ENCODE measurements at places on chromosomes 16 and 17.

GRCh38 chr17:40241252-40241834, 22.2 kb downstream of the WIPF2 start:
- DNase-seq, result no peak

- DNase-seq, result no peak
These were observed 42.4 kb upstream of the TAC4 start for GRCh38 chr17:49890077-49890821.

DNA sequence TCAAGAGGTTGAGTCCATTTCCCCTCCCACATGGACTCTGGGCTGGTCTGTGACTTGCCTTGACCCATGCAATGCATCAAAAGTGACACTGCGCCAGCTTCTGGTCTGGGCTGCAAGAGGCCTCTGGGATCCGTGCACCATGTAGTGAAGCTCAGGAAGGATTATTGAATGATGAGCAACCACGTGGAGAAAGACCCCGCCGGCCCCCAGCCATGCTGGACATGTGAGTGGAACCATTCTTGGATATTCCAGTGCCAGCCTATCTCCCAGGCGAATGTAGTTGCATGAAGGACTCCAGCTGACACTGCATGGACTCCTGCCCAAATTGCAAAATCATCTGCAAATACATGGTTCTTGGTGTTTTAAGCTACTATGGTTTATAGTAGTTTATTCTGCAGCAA, 7.6 kb upstream of the ALOX15B start:
- DNase-seq, result no peak

GRCh38 chr16:70746040-70746707, 54.8 kb downstream of the VAC14 start:
- DNase-seq, result peak; percentile 28

GRCh38 chr16:50448981-50449380, 80.2 kb upstream of the BRD7 start:
- DNase-seq, result no peak

DNA sequence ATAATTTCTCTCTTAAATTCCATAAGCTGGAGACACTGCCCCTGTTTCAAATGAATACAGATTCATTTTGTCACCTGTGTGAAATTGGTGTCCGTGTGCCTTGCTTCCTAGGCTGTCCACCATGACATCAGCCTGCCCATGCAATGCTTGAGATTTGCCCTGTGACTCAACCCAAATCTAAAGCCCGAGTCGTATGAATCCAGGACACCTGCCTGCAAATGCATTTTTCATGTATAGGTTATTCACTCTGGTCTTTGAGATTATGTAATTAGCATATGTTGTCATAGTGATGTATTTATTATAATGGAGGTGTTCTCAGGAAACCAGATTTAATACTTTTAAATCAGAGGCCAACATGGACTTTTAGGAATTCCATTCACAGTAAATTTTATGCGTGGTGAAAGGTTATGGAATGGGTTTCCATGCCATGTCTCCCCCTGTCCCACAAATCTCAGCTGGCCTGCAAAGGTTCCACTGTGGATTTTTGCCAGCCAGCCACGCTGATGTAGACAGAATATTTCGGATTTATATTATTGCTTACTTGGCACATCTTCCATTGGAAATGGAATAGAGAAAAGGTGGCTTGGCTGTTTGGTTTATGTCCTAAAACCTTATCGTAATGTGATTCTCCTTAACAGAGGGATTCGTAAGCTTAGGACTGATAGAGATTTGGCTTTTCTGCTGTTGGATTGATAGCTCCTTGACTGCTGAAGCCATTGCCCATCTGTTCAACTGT, 551.1 kb downstream of the WWOX start:
- DNase-seq, result no peak

DNA sequence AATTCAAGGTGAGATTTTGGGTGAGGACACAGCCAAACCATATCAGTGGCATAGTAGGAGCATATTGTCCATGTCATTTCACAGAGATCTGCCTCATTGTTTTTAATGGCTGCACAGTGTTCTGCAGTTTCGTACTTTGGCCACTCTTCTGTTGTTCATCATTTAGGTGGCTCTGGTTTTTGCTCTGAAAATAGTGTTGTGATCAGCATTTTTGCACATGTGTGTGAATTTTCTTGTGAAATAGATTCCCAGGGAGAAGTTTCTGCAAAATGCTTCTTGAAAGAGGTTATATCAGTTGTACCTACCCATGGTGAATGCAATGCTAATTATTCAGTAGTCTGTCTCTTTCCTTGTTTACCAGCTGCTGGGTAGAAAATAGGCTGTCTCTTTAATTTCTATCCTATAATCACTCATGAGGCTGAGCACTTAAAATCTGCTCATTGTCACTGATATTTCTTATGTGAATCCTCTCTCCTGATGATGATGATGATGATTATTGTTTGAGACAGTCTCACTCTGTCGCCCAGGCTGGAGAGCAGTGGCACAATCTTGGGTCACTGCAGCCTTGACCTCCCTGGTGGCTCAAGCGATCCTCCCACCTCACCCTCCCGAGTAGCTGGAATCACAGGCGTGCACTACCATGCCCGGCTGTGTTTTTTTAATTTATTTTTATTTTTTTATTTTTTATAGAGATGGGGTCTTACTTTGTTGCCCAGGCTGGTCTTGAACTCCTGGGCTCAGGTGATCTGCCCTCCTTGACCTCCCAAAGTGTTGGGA, 10.5 kb downstream of the LCMT1 start:
- no peak for DNase-seq
